MG63 (cell line): ENCODE measurements at places on chromosomes 4 and X.
A peak's percentile ranks its signal among the peaks of the same experiment; 100 is the strongest.

DNA sequence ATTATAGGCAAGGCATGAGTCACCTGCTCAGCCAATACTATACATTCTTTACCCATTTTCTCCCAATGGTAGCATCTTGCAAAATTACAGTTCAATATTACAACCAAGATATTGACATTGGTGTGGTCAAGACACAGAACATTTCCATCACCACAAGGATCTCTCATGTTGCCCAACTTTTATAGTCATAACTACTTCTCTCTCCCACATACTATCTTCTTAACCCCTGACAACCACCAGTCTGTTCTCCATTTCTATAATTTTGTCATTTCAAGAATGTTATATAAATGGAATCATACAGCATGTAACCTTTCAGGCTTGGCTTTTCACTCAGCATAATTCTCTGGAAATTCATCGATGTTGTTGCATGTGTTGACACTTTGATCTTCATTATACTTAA, 144.9 kb downstream of the ENOX2 start:
- no peak for DNase-seq

- DNase-seq, result peak; percentile 49
Observed at GRCh38 chr4:40749717-40750460, at the start of gene NSUN7. Gene NSUN7, plus strand, starts transcription at chr4:40749955. Its CDS starts 739 bp downstream, at chr4:40750694.

DNA sequence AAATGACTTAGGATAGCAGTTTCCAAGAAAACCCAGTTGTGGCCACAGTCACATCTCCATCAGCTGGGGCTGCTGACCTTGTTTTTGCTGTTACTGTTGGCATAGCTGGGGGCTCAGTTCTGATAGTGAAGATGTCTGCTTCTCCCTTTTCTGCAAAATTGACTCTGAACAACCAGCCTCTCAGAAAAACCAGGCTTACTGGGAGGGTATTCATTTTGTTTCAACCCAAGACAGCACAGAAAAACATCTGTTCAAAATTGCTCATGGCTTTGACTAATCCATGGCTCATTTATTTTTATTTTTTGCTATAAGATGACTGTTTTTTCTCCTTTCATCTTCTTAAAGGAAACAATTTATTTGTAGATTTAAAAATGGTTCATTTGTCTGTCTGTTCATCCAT, 53.1 kb downstream of the RASL11B start:
- DNase-seq, result no peak

GRCh38 chrX:45621376-45622041, 420.8 kb upstream of the DIPK2B start:
- DNase-seq, result peak; percentile 41

DNA sequence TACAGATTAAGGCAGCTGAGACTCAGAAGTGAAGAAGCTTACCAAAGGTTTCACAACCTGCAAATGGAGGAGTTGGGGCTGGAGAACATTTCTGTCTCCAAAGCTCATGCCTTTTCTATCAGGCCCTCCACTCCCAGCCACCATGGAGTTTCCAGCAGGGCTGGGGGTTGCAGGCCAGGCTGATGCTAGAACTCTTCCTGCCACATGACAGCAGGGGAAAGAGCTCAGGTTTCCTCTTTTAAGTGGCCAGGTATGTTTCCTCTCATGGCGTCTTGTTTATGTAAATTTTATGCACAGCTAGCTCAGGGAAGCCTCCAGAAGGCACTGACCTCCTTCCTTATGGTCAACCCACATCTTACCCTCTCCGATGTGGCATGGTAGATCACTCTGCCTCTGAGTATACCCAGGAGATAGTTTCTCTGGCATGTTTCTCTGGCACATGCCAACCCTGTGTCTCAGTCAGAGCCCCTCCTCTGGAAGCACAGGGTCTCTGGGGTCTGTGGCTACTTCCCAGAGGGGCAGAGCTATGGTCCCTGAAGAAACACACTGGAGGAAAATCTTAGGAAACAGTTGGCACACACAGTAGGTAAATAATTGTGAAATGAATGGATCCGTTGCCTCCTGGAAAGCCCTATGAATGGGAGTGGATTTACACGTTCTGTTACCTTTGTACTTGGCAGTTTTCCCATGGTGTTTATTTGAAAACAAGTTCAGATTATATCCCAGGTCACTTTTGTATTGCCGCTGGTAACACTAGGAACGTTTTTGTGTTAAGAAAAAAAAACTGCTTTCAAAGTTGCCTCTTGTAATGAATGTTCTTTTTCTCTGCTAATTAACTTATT, 28.9 kb downstream of the PDK3 start:
- no peak for DNase-seq

DNA sequence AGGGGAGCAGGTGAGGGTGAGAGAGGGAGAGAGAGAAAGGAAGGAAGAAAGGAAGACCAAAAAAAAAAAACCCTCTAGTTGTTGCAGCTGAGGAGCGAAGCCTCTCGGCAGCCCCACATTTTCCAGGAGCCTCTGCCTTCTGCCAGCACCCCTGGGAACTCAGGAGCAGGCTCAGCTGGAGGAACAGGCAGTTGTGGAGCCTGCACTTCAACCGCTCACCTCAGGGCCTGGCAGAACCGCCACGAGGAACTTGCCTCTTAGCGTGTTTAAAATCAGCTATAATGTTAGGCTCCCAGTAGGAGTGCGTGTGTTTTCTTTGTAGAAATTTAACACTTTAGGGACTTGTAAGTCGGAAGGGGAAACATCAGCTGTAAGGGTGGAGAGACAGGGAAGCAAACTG, 65.7 kb downstream of the SEL1L3 start:
- no peak for DNase-seq

- no peak for DNase-seq
Observed at GRCh38 chrX:10676235-10676957, 56.0 kb upstream of the MID1 start.

DNA sequence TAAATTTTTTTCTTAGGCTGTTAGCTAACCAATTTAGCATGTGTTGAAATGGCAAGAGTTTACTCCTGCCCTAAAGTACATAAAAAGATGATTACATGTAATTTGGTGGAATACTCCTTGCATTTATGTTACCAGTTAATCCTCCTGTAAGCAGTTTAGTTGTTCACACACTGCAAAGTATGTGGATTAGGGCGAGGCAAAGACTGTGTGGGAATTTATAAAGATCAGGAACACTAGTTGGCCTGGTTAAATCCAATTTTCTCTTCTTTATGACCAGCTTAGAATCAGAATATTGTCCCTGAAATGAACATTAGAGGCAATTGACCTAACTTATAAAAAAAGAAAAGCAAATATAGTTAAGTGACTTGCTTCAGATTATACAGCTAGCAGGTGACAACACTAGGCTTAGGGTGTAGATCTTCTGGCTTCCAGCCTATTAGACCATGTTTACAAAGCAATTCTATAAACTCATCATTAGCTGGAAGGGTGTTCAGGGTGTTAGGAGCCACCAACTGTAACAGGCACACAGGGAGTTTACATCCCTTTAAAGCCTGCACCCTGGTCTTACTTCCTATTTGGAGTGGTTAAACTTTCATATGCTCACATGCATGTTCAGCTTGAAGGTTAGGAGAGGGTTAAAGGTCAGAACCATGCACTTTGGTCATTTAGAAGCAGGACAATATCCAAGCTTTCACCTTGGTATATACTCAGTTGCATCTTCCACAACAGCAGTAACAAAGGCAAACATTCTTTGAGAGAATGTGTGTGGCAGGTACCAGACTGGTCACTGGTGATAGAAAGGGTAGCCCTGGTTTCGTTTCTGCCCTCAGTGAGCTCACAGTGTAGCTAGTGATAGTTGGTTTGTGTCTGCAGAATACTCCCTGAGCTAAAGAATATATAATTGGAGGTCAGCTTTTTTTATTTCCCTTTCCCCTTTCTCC, 72.6 kb downstream of the GC start:
- DNase-seq, result no peak

DNA sequence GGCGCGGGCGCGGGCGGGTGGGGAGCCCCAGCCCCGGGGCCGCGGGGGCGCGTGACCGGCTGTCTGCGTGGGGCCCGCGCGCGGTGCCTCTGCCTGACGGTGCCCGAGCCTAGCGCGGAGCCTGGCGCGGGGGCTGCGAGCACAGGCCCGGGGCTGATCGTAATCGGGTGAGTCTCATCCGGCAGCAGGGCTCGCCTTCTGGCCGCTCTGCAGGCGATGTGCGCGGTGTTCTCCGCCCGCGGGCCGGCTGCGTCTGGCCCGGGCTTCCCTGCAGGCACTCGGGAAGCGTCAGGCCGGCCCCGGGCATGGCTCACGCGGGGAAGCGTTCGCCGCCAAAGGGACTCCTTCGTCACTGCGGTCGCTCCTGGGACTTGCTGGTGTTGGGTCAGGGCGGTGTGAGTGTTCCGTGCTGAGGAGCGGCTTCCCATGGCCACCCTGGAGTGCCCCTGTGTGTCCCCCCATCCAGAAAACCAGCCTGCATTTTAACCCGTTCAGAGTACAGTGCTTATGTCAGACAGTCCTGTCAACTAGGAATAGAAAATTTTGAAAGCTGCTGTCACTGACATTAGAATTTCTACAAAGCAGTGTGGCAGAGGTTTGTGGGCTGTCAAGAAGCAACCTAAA, 40.6 kb downstream of the FAM149A start:
- peak; percentile 79 for DNase-seq

- no peak for DNase-seq
Observed at GRCh38 chr4:17188125-17188524, 289.7 kb upstream of the LDB2 start.

DNA sequence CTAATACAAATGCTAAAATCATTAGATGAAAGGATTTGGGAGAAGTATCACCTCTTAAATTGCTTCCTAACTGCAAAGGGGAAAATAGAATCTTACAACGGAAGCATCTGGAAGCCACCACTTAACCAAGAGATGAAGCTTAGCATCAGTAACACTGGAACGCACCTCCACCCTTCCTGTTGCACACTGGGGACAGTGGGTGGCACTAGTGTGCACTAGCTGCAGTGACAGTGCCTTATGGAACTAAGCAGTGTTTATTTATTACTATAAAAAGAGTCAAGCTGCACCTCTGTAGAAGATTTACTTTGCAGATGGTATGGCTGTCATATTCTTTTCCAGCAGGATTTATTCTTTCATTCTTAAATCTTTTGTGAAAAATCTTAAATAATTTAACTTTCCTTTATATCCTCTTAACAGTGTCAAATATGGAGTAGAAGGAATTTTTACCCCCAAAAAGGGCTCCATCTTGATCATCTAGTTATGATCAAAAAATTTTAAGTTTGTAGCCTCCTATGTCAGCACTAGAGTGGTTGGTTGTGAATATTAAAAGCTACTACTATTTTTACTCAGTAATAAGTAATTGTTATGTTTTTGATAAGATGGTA, 76.7 kb downstream of the SCD5 start:
- DNase-seq, result no peak

DNA sequence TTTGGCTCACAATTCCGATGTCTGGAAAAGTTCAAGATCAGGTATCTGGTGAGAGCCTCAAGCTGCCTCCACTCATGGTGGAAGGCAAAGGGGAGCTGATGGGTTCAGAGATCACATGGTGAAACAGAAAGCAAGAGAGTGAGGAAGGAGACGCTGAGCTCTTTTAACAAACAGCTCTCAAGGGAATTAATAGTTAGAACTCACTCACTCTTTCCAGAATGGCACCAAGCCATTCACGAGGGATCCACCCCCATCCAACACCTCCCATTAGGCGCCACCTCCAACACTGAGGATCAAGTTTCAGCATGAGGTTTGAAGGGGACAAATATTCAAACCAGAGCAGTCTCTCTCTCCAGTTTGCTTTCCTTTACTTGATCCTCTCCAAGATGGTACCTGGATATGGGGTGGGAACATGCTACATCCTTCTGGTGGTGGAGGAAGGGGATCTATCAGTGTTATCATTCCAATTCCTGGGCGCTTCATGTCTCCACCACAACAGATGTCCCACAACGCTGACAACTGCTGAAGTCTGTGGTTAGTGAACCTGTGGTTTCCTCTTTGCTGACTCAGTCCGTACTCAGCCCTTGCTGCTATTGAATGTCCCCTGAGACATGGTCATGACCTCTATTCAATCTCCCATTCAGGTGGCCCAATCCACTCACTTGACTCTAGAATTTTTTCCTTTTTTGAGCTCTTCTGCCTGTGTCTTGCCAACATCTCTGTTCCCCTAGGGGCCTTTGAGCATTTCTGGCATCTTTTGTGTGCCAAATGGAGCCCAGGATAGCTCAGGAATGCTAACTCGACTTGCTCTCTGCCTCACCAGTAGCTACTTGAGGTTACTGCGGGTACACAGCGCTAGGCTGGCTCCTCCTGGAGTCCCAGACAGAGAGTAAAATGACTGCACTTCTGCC, 395.2 kb downstream of the MID1IP1 start:
- DNase-seq, result peak; percentile 35

DNA sequence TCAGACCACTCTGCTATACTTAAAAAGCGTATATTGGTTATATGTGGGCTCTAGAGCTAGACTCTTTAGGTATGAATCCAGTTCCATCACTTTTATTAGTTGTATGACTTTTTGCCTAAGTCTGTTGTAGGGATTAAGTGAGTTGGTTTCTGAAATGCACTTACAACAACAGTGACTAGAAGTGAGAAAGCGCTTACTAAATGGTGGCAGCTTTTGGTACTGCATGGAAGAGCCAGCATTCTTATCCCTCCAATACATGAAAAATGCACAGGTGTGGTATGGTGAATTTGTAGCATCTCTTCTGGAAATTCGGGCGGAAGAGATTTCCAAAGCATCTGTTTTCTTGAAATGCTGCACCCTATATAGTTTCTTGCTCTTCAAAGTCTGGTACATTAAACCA, 117.1 kb downstream of the SPANXA1 start:
- no peak for DNase-seq

GRCh38 chr4:41175794-41176193, 38.5 kb downstream of the APBB2 start:
- no peak for DNase-seq

DNA sequence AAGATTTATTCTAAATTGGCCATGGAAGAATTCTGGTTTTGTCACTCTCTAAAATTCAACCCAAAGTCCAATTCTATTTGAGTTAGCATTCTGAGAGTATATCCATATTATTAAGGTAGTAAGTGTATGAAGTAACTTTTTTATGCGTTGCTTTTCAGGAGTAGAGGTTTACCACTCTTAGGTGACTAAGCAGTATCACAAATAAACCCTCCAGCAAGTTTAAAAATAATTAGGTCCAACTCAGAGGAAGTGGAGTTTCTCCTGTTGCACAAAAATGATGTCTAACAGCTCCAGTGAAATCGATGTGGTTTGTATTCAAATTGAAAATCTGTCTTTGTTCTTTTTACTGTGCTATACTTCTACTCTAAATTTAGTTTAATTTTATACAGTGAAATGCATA, 6.6 kb downstream of the SCML1 start:
- no peak for DNase-seq

GRCh38 chr4:28092610-28093009, 1232.0 kb downstream of the STIM2 start:
- no peak for DNase-seq

DNA sequence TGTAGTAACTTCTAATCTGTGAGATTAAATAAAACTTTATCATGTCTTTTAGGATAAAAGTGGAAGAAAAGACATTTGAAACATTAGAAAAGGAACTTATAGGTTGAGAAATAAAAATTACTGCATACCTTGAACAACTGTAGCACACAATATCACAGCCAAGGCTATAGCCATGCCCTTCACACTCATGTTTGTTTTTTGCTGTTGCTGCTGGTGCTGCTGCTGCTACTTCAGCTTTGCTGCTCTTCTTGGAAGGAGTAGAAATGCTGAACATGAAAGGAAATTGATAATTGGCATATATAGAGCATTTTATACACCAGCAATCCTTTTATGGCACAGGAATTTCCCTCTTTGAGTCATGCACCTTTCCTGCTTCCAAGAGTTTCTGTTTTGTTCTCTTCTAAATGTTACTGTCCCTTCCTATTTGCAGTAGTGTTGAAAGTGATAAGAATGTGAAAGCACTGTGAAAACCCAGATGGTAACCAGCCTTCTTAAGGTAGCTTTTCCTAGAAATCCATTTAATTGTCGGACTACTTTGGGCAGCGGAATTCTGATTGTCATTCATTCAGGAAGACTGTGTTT, at the start of gene CXCL11:
Gene CXCL11 (minus strand): TSS at position 272 of the 582 bp plus-strand sequence. CDS start 83 bp downstream, at position 189.
- no peak for DNase-seq

- no peak for DNase-seq
Observed at GRCh38 chr4:72451349-72451748, 117.7 kb downstream of the ADAMTS3 start.
